LNCaP clone FGC (cell line): ENCODE measurements at places on chromosomes 1 and 21.
A peak's percentile ranks its signal among the peaks of the same experiment; 100 is the strongest.

- no peak for DNase-seq
These were observed at the start of gene LAMC2 for GRCh38 chr1:183185941-183186490. Gene LAMC2 (plus strand): TSS chr1:183186264. CDS start chr1:183186353, 89 bp downstream.

DNA sequence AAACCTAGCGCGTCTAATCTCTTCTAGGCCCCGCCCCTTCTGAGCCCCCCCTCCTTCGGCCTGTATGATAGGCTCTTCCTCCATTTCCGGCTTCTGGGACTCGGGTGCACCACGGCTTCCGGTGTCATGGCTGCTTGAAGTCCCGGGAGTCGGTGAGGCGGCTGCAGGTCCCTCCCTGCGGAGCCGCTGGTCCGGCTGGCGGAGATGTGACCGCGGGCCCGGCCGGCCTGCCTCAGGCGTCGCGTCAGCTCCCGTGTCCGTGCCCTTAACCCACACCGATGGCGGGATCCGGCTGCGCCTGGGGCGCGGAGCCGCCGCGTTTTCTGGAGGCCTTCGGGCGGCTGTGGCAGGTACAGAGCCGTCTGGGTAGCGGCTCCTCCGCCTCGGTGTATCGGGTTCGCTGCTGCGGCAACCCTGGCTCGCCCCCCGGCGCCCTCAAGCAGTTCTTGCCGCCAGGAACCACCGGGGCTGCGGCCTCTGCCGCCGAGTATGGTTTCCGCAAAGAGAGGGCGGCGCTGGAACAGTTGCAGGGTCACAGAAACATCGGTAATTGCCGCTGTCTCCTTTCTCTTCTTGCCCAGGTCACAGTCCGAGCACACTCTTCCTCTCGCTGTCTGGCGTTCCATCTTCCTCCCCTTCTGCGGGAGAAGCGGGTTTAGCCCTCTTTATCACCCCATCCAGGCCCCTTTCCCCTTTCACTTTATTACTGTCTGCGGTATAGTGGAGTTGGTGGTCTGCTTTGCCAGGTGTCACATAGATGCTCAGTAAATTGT is at the start of gene UHMK1:
Gene UHMK1, plus strand, starts transcription at position 96 of the 773 bp plus-strand sequence. Its CDS starts 183 bp downstream, at position 279.
- DNase-seq = peak; percentile 69

GRCh38 chr1:147565189-147565980 is 24.1 kb downstream of the BCL9 start:
- no peak for DNase-seq

GRCh38 chr1:29500651-29501050 is 264.3 kb downstream of the PTPRU start:
- no peak for DNase-seq

DNA sequence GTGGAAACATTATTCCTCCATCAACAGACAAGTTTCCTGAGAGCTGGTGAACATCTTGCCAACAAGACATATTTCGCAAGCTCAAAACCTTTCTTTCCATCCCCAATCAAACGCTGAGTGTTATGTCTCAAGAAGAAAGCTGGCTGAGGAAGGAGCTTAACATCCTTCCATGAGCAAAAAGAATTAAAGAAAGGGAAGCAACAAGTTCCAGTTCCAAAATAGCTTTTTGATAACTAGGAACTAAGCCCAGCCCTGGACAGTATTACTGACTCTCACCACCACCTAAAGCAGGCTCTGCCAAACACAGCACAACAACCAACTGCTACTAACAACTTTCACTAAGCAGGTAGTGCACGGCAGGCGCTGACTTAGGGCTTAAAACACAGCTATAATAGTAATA is 50.2 kb downstream of the CAPZB start:
- no peak for DNase-seq

GRCh38 chr1:33791251-33791650 is 72.6 kb upstream of the HMGB4 start:
- no peak for DNase-seq

- DNase-seq = no peak
These were observed 96.2 kb downstream of the ZMYM4 start for GRCh38 chr1:35364741-35365140.

DNA sequence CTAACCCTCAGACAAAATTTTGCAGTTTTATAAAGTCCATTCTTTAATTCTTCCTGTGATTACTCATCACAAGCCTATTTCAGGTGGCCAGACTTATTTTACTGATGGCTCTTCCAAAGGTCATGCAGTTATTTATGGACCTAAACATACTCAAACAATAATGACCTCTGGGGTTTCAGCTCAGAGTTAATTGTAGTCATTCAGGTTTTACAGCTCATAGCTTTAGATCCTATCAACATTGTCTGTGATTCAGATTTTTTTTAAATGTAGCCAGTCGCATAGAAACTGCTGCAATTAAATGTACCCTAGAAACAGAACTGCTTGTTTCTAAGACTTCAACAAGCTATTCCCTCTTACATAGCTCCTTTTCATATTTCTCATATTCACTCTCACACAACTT is 270.8 kb downstream of the COL11A1 start:
- DNase-seq = peak; percentile 54

DNA sequence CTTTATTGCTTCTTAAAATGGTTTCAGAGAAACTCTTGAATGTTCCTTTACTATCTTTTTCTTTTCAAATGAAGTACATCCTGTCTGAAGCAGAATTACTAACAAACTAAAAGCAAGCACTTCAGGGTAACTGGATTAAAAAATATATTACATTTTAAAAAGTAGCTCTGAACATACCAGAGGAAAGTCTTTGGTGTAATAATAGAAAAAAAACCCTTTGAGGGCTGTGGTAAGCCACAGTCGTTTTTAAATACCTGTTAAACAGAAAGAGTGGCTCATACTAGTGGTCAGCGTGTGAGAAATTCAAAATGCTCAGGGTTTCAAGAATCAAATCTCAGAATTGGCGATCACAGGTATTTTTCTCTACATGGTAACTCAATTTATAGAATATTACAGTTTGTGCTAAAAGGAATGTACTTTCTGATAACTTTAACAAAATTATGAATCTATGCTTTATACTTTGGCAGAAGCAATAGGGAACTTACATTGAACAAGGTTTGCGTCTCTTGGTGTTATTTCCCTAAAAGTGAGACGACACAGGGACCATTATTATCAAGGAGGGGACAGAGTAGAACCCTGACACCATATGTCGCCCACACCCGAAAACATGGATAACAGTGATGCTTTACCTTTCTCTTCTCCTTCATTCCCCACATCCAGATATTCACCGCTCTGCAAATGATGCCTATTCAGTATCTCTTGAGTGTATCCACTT is 97.0 kb upstream of the DPH5 start:
- no peak for DNase-seq
